ENCODE measurements at places on chromosomes 2 and 18.

DNA sequence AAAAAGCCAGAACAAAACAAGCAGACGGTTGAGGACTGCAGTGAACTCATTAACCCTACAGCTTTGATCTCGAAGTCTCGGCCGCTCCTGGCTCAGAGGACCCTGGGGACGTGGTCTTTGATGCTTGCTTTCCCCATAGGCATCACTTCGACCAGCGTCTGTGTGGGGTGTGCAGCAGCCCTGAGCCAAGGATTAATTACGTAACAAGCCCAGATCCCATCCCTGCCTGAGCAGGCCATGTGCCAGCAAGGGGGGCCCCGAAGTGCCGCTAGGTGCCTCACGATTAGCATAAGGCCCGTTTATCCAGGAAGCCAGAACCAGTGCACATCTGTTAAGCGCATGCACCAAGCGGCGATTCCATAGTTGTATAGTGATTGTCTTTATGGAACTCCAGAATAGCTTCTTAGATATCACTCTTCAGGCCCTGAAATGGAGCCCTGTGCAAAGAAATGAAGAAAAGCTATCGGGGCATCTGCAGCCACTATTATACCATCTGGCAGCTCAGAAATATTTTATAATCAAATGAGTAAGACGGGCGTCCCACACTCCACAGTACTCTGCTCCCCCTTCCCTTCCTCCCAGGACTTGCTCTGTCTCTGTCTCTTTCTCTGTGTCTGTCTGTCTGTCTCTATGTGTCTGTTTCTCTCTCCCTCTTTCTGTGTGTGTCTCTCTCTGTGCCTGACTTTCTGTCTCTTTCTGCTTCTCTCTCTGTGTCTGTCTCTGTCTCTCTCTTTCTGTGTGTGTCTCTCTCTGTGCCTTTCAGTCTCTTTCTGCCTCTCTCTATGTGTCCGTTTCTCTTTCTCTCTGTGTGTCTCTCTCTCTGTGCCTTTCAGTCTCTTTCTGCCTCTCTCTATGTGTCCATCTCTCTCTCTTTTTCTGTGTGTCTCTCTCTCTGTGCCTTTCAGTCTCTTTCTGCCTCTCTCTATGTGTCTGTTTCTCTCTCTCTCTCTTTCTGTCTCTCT is 41.7 kb downstream of the HPCAL1 start:
- no peak for DNase-seq

- DNase-seq = no peak
These were observed 2.0 kb downstream of the AGPS start for GRCh38 chr2:177394594-177394973.

DNA sequence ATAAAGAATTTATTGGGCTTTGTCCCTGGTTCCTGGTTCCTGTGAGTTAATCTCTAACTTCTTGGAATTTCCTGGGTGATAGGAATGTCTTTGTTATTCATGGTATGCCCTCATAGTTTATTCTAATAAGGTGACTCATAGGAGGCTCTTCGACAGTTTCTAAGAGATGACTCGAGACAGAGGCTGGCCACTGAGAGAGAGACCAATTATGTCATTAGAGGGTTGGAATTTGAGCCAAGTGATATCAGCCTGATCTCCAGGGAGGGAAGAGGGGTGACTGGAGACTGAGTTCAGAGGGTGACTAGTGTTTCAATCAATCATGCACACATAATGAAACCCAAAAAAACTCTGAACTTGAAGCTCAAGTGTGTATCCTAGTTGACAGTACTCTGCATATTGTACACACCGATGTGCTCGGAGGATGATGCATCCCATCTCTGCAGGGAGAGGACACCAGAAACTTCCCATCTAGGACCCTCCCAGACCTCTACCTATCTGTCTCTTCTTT is 185.7 kb downstream of the MTCL1 start:
- no peak for DNase-seq

DNA sequence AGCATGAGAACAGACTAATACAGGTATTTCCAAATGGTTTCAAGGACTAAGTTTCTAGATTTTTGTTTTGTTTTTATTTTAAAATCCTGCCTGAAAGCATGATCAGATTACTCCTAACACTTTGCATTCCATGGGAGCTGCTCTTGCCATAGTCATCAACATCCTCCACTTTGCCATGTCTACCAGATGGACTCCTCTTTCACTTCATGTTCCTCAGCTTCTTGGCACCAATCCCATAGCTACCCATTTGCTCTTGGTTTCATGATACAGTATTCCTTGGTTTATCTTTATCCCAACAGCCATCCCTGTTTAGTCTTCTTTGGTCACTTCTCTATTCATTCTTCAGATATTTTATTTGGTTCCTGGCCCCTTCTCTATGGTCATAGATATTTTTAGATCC is 154.2 kb upstream of the CCDC195 start:
- DNase-seq = no peak

DNA sequence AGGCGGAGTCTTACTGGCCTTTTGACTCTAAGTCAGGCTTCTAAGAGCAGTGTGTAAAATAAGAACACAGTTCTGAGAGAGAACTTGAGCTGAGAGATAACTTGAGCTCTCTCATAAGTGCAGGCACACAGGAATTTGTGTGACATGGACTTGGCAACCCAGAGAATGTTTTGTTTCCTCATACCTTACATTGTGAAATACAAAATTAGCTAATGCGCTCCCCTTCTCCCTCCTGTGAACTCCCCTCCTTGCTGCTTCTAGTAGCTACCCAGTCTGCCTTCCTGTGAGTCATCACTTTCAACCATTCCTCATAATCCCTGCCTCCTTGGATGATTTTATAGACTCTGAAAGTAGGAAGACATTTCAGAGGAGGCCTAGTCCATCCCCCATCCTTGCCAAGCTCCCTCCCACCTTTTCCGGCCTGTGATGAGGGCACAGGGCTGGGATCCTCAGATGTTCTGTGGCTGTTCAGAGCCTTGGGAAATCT is 22.6 kb downstream of the FER1L5 start:
- DNase-seq = peak; percentile 3

DNA sequence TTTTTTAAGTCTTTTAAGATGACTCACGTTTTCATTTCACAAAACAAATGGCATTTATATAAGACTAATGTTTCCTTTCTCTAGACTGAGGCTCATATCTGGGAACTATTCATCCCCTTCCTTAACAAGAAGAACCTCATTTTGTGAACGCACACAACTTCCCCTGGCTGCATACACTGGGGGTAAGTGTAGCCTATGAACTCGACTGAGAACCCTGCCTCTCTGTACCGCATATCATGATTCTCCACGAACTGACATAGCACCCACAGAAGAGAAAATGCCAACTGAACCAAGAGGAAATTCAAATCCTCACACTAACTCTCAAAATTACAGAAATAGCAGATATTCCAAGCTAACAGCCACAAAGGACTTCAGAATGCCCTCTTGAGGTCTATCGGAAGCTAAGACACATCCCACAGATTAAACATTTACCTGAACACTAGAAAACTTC is 236.7 kb downstream of the TCF4 start:
- no peak for DNase-seq

- no peak for DNase-seq
These were observed 148.1 kb downstream of the MBP start for GRCh38 chr18:76984193-76985155.

- no peak for DNase-seq
These were observed 271.9 kb downstream of the LOXHD1 start for GRCh38 chr18:46385124-46385523.

GRCh38 chr2:124163840-124164239 is 138.8 kb downstream of the CNTNAP5 start:
- DNase-seq = no peak

DNA sequence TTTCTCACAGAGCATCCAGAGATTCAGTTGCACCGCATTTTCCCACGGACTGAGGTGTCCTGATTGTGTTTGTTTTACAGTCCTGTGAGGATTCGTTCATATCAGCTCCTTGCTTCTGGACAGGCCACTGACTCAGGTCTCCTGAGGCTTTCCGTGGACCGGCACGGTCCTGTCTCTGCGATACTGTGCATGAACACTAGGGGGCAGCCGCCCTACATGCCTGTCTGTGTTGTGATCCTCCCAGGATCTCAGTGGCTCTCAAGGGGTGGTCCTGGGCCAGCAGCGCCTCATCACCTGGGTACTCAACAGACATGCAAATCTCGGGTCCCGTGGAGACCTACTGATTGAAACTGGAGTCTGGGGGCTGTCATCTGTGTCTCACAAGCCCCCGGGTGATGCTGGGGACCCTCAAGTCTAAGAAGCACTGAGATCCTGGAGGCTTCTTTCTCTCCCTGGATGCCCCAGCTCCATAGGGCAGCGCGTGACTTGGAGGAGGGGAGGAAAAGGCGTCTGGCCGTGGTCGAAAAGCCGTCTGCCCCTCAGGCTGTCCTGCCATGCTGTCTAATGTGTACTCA is 28.9 kb downstream of the IL1R2 start:
- peak; percentile 82 for DNase-seq

GRCh38 chr2:81835321-81836000 is 1530.9 kb upstream of the LRRTM1 start:
- no peak for DNase-seq

DNA sequence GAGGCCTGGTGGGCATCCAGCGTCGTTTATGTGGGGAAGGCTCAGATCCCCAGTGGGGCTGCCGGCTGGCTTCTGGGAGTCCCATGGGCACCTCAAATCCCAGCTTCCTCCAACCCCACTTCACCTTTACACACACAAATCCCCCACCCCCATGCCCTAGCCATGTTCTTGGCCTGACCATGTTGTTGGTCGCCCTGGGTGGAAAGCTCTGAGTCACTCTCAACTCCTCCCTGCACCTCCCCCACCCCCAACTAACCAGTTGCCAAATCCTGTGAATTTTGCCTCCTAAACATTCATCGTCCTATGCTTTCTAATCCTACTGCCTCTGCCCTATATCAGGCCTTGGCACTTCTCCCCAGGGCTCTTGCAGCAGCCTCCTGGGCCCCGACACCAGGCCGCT is 6.4 kb downstream of the TNS1 start:
- DNase-seq = no peak

GRCh38 chr2:85605406-85606115 is 3.1 kb upstream of the TMEM150A start:
- no peak for DNase-seq
